ENCODE measurements at places on chromosomes 5 and 9.

- DNase-seq = no peak
Measured at GRCh38 chr5:176180339-176180738, 57.9 kb upstream of the SIMC1 start.

GRCh38 chr5:54895816-54896341, 89.5 kb downstream of the ESM1 start:
- peak; percentile 88 for DNase-seq

DNA sequence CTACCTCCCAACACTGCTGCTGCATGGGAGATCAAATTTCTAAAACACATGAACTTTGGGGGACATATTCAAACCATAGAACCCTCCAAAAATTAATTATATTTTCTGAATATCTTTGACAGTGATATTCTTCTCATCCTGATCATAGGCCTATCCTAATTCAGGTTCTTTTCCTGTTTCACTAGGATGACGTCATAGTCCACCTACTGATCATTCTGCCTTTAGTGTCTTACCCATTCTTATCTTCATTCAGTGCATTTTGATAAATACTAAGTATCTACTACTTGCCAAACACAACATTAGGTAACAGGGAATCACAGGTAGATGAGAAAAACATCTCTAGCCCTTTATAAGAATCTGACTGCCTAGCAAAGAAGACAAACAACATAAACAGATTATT, 179.1 kb upstream of the PRLR start:
- DNase-seq = no peak

- DNase-seq = no peak
Measured at GRCh38 chr5:137699336-137700281, 36.3 kb downstream of the KLHL3 start.

DNA sequence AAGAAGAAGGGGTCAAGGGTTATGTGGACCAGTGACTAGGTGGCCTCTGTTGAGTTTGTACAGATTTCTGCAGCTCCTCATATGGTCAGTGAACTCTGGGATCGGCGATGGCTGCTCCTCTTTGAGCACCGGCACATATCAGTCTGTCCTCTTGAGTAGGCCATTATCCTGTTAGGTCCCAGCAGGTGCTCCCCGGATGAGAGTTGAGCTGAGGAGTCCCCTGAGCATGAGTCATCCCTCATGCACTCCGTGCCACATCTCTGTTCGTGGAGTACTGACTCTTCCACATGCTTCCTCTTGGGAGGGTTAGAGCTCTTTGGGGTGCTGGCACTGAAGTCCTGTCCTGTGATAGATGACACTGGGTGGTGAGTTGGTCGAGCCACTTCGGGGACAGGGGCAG, 143.7 kb downstream of the PTTG1 start:
- no peak for DNase-seq

- DNase-seq = no peak
Measured at GRCh38 chr9:108776920-108777639, 78.7 kb downstream of the ACTL7B start.

DNA sequence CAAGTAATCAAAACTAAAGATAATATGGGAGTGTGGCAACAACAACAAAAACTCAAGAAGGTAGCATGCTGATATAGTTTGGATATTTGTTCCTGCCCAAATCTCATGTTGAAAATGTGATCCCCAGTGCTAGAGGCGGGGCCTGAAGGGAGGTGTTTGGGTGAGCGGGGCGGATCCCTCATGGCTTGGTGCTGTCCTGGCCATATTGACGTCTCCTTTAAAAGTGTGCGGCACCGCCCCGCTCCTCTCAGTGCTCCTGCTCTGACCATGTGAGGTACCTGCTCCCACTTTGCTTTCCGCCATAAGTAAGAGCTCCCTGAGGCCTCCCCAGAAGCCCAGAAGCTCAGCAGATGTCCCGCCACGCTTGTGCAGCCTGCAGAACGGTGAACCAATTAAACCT, 25.6 kb downstream of the MED27 start:
- DNase-seq = no peak

- DNase-seq = no peak
Measured at GRCh38 chr5:151612689-151613427, 21.7 kb upstream of the FAT2 start.

DNA sequence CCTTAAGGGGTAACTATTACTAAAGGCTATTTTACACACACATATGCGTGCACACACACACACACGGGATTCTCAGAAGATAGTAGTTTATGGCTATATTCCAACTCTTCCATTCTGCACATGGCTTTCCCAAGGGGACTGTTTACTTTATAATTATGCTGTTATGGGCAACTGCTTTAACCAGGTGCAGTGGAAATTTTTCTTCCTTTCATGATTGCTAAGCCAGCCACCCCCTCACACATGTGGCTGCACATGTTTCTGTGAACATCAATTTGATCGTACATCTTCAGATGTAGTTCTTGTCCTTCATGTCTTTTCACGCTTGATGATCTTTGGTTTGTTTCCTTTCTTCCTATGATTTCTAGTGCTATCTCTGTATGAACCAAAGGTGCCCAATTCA, 37.0 kb downstream of the MRPS30 start:
- DNase-seq = no peak

DNA sequence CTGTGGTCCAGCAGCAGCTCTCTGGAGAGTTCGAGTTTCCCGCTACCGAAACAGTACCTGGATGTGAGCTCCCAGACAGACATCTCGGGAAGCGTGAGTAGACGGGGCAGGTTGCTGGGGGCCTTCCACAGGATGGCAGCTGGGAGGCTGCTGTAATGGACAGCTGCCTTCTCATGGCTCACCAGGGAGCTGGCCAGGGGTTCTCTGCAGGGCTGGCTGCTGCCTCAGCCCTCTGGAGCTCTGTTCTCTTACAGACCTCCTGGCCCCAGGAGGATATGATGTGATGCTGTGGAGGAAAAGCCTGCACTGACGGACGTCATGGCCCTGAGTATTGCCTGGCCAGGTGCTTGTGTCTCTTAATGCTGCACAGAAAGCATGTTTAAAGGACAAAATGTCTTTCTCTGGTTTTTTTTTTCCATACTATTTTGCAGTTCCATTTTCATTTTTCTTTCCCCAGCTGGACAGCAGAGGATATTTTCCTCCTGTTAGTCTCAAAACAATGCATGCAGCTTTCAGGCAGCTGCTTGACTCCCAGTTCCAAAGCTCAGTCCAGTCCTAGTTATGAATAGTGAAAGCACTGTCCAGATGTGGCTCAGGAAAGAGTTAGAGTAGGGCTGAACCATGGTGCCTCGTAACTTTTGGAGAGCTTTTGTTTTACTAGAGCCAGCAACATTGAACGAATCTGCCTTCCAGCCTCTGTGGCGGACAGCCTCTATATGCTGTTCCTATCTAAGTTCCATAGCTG, 77.5 kb upstream of the RARS1 start:
- DNase-seq = no peak

GRCh38 chr9:114034196-114034595, 43.9 kb downstream of the AMBP start:
- DNase-seq = no peak

DNA sequence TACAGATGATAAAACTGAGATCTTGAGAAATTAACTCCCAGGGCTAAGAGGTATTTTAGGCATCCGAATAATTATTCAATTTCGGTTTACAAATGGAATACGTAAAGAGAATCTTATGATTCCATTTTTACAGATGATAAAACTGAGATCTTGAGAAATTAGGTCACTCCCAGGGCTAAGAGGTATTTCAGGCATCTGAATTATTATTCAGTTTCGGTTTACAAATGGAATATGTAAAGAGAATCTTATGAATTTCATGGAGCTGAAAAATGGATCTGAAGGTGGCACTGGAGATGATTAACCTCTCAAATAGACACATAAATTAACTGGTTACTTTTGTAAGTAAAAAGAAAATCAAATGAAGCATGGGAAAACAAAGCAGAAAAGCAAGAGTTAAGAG, 44.2 kb downstream of the FGF1 start:
- DNase-seq = no peak

DNA sequence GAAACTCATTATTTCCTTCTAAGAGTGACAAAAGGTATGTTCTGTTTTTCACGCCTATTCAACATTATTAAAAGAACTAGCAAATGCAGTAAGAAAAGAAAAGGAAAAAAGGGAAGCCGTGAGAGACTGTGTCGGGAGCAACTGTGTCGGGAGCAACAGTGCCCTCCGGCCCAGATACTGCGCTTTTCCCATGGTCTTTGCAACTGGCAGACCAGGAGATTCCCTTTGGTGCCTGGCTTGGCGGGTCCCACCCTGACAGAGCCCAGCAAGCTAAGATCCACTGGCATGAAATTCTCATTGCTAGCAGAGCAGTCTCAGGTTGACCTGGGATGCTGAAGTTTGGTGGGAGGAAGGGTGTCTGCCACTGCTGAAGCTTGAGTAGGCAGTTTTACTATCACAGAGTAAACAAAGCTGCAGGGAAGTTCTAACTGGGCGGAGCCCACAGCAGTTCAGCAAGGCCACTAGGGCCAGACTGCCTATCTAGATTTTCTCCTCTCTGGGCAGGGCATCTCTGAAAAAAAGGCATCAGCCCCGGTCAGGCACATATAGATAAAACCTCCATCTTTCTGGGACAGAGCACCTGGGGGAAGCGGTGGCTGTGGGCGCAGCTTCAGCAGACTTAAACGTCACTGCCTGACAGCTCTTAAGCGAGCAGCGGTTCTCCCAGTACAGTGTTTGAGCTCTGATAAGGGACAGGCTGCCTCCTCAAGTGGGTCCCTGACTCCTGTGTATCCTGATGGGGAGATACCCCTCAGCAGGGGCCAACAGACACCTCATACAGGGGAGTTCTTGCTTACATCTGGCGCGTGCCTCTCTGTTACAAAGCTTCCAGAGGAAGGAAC, 1237.4 kb upstream of the CDH18 start:
- no peak for DNase-seq

- no peak for DNase-seq
Measured at GRCh38 chr5:159263569-159263905, 447 bp downstream of the UBLCP1 start.
